Esophagus squamous epithelium (tissue), 5 donors: ENCODE measurements at places on chromosomes 7 and 10.
A peak's percentile ranks its signal among the peaks of the same experiment; 100 is the strongest.

- H3K27ac ChIP-seq: no peak overlapping the region
- H3K4me1 ChIP-seq: no peaks in the 10 kb centered on the region
These were observed 32.9 kb downstream of the ZNF783 start for GRCh38 chr7:149294634-149295480.

DNA sequence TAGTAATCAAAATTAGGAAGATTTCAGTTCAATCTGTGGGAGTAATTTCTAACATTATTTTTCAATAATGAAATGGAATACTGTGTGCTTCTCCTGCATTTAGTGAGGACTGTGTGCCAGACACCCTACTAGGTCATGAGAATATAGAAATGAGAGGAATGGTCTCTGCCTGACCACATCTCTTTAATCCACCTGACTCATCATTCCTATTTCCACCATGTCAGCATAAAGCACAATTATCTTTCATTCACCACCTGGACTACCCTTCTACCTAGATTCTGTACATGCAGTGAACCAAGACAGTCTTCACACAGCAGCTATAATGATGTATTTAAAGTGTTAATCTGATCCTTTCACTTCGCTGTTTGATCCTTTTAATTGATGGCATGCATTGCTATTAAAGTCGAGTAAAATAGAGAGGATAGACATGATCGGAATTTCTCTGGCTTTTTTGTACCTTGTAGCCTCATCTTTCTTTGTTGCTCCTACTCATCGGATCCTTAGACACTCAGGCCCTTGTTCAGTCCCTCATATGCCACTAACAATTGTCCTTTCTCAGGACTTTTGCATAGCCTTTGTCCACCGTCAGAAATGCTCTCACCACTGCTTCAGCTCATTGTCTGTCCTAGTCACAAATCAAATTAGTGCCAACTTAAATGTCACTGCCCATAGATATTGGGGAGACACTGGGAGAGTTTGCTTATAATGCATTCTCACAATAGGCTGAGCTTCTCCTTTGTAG is 1037.1 kb downstream of the REEP3 start:
- no peak overlapping the region for H3K4me3 ChIP-seq
- H3K36me3 ChIP-seq: no peaks in the 10 kb centered on the region
- H3K27ac ChIP-seq: no peak overlapping the region
- H3K27me3 ChIP-seq: no peaks in the 10 kb centered on the region
- no peak for DNase-seq

GRCh38 chr7:4798706-4799235 is 23.3 kb downstream of the AP5Z1 start:
- no peak for DNase-seq
- H3K4me1 ChIP-seq: no peaks in the 10 kb centered on the region
- no peaks in the 10 kb centered on the region for H3K27me3 ChIP-seq
- H3K36me3 ChIP-seq: no peaks in the 10 kb centered on the region
- no peak overlapping the region for H3K4me3 ChIP-seq
- no peak overlapping the region for H3K27ac ChIP-seq

GRCh38 chr10:119250641-119251314 is 43.4 kb downstream of the GRK5 start:
- H3K36me3 ChIP-seq: no peaks in the 10 kb centered on the region
- H3K4me3 ChIP-seq: no peak overlapping the region
- no peak for DNase-seq

DNA sequence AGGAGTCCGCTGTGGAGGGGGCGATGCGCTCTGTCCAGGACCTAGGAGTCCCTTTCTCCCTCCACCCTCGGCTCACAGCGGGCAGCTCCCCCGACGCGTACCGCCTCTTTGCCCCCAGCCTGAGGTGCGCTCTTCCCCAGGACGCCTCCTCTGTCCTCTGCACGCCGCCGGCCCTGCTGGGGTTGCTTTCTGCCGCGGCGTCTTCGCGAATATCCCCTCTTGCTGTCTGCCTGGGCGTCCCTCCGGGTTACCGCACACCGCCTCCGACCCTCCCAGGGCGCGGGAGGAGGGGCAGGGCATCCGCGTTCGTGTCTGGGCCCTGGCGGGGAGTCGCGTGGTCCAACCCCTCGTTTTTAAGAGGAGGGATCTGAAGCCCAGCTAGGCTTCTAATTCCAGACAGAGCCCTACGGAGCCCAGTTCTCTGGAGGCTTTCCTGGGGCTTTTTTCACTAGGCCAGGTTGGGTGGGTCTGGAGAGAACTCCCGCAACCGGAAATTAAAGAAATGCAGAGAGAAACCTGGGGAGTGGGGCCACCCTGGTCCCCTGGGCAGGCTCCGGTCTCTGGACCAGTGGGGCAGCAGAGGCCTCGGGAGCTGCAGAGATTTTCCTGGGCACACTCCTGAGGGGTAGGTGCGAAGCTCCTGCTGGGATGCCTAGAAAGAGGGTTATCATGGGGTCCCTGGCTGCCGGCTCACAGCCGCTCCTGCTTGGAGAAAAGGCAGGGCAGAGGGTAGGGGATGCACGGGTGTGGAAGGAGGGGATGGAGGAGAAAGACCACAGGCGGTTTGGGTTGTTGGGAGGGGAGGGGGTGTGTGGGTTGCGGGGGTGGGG is 166.9 kb downstream of the UBE2H start:
- no peaks in the 10 kb centered on the region for H3K36me3 ChIP-seq
- DNase-seq: no peak
- peaks cover 52% of the 10 kb centered on the region for H3K27me3 ChIP-seq
- H3K4me1 ChIP-seq: peaks cover 51% of the 10 kb centered on the region

DNA sequence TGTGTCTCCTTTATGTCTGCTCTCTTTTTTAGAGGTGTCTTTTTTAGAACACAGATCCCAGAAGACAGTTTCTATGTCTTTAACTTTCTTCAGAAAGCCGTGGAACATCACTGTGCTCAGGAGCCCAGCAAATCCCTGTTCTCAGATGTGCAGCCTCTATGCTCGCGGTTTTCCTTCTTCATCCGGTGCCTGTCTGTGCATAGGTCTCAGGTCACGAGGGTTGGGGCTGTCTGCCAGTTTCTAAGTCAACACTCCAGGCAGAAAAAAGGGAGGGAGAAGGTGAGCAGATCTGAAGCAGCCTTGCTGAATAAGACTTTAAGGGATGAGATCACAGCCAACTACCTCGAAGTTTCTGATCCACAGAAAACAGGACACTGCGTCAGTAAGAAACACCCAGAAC is 68.5 kb downstream of the CRTAC1 start:
- H3K27ac ChIP-seq: no peak overlapping the region
- H3K4me1 ChIP-seq: no peaks in the 10 kb centered on the region
- H3K36me3 ChIP-seq: no peaks in the 10 kb centered on the region
- DNase-seq: no peak
- H3K4me3 ChIP-seq: no peak overlapping the region
- H3K27me3 ChIP-seq: no peaks in the 10 kb centered on the region

- DNase-seq: no peak
- peak overlapping the region; percentile 95 for H3K27ac ChIP-seq
- peaks cover 16% of the 10 kb centered on the region for H3K27me3 ChIP-seq
- peaks cover 22% of the 10 kb centered on the region for H3K4me1 ChIP-seq
- peaks cover 17% of the 10 kb centered on the region for H3K36me3 ChIP-seq
- peak overlapping the region; percentile 81 for H3K4me3 ChIP-seq
These were observed 123.7 kb downstream of the TACC2 start for GRCh38 chr10:122112625-122113160.

DNA sequence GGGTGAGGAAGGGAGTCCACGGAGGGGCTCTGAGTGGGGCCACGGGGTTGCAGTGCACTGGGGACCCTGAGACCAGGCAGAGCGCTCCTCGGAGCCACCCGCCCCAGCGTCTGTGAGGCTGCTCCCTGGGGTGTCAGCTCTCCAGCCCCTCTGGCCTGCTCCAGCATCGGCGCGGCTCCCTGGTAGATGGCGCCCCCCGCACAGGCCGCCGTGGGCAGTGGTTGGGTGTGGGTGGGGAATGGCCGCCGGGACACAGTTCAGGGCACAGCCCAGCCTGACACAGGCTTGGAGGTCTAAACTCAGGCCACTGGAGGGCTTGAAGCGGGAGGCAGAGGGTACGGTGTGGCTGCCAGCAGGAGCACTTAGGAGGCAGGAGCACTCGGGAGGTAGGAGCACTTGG is 222.6 kb upstream of the PPP2R2D start:
- no peak overlapping the region for H3K27ac ChIP-seq
- H3K4me1 ChIP-seq: no peaks in the 10 kb centered on the region
- no peak overlapping the region for H3K4me3 ChIP-seq
- H3K36me3 ChIP-seq: no peaks in the 10 kb centered on the region

- no peak for DNase-seq
- H3K36me3 ChIP-seq: no peaks in the 10 kb centered on the region
- no peaks in the 10 kb centered on the region for H3K4me1 ChIP-seq
- no peaks in the 10 kb centered on the region for H3K27me3 ChIP-seq
- no peak overlapping the region for H3K27ac ChIP-seq
These were observed 10.5 kb downstream of the UBTD1 start for GRCh38 chr10:97509120-97509680.

DNA sequence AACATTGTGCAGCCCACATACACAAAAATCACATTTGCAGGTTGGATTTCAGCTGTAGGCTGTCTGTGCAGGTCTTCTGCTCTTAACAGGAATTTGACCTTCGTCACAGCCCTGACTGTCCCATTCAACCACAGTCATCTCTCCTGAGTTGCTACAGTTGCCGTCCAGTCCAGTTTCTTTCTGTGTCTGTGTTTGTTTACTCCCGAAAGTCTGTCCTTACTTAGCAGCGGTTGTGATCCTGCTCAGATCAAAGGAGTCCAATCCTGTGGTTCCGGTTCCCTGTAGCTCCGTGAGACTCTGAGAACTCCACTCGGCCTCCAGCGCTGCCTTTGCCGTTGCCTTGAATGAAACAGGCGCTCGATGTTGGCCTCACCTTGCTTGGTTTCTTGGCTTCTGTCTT is 111.6 kb upstream of the GATA3 start:
- H3K4me1 ChIP-seq: peaks cover 14% of the 10 kb centered on the region
- no peaks in the 10 kb centered on the region for H3K36me3 ChIP-seq
- no peak for DNase-seq
- no peaks in the 10 kb centered on the region for H3K27me3 ChIP-seq
- no peak overlapping the region for H3K27ac ChIP-seq

- no peaks in the 10 kb centered on the region for H3K36me3 ChIP-seq
- H3K27ac ChIP-seq: no peak overlapping the region
- H3K4me1 ChIP-seq: no peaks in the 10 kb centered on the region
- H3K27me3 ChIP-seq: no peaks in the 10 kb centered on the region
- H3K4me3 ChIP-seq: no peak overlapping the region
- no peak for DNase-seq
These were observed 486 bp upstream of the SORCS1 start for GRCh38 chr10:107164992-107165391.

GRCh38 chr10:96586419-96587263 is at the start of gene TM9SF3:
TSS of gene TM9SF3 (minus strand) at chr10:96587012. CDS start at chr10:96586835, 177 bp downstream.
- H3K27ac ChIP-seq: peak within 1 kb of the TSS; percentile 99
- H3K4me3 ChIP-seq: peak within 1 kb of the TSS; percentile 93
- peak; percentile 70 for DNase-seq
- H3K36me3 ChIP-seq: no peaks in the 10 kb centered on the region
- no peaks in the 10 kb centered on the region for H3K27me3 ChIP-seq

- no peak overlapping the region for H3K4me3 ChIP-seq
- H3K36me3 ChIP-seq: no peaks in the 10 kb centered on the region
- peaks cover 12% of the 10 kb centered on the region for H3K4me1 ChIP-seq
These were observed 68.5 kb downstream of the GNAT3 start for GRCh38 chr7:80443325-80443724.

- no peak for DNase-seq
- H3K36me3 ChIP-seq: no peaks in the 10 kb centered on the region
- no peaks in the 10 kb centered on the region for H3K27me3 ChIP-seq
- H3K4me1 ChIP-seq: peaks cover 8% of the 10 kb centered on the region
These were observed 70.9 kb downstream of the HHEX start for GRCh38 chr10:92760609-92761008.

GRCh38 chr7:45697576-45698136 is 123.5 kb downstream of the ADCY1 start:
- no peaks in the 10 kb centered on the region for H3K36me3 ChIP-seq
- no peaks in the 10 kb centered on the region for H3K27me3 ChIP-seq
- H3K4me3 ChIP-seq: no peak overlapping the region

DNA sequence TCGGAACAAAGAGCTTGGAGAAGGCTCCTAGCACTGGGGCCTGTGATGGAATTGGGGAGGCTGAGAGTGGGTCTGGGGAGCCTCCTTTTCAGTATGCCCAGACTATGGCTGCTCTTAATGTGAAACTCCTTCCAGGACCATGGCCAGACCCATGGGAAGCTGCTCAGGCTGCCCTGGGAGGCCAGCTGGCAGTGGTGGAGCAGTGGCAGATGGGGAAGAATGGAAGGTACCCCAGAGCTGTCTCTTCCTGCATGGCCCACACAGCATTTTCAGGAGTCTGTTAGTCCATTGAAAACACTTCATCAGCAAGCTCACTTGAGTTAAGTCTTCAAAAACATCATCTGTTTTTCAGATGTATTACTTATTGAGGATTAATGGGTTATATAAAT is 18.5 kb downstream of the NACAD start:
- no peak overlapping the region for H3K27ac ChIP-seq
- DNase-seq: no peak
- peaks cover 3% of the 10 kb centered on the region for H3K4me1 ChIP-seq
- no peak overlapping the region for H3K4me3 ChIP-seq
- H3K27me3 ChIP-seq: no peaks in the 10 kb centered on the region
- peaks cover 15% of the 10 kb centered on the region for H3K36me3 ChIP-seq

DNA sequence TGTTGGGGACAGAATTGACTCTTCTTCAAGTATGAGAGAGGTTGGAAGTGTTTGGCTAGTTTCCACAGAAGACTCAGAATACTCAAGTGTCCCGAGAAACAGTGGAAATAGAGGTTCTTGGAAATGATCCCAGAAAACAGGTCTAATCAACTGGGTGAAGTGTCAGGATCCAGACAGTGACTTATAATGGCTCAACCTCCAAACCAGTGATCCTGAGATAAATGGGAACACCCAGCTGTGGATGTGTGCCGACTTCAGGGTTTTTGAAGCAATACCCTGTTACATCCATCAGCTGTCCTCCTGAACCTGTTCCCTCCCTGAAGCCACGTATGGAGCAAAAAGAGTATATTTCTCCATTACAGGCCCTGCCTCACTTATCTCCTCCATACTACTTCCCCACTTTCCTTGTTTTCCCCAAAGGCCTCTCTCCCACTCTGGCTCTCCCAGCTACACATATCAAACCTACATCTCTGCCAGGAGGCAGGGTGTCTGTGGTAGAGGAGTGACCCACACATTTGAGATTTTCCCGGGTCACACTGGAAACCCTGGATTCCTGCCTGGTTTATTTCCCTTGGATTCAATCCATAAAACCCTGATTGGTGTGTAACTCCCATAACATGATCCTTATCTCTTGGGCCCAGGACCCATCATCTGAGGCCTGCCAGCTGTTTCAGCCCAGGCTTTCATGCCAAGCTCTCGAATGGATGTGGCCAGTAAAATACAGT is 17.6 kb upstream of the ELOVL3 start:
- H3K27me3 ChIP-seq: no peaks in the 10 kb centered on the region
- H3K4me1 ChIP-seq: no peaks in the 10 kb centered on the region
- no peak overlapping the region for H3K4me3 ChIP-seq
- H3K27ac ChIP-seq: no peak overlapping the region
- no peak for DNase-seq
- H3K36me3 ChIP-seq: no peaks in the 10 kb centered on the region

DNA sequence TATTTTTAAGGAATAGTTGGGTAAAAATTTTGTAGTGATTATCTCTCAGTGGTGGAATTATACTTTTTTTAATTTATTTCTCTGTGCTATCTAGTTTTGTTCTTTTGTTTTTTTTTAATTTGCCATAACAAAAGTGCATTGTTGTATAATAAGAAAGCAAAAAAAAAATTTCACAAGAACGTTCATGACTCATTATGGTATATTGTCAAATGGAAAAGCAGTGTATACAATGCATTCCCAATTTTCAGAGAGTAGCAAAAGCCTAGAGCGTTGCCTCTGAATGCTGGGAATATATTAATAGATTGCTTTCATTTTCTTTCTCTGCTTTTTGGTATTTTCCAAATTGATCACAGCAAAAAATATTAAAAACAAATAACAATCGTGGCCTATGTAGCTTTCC is 46.3 kb upstream of the GPAM start:
- no peak overlapping the region for H3K4me3 ChIP-seq
- no peaks in the 10 kb centered on the region for H3K27me3 ChIP-seq
- DNase-seq: no peak
- H3K36me3 ChIP-seq: no peaks in the 10 kb centered on the region
- no peak overlapping the region for H3K27ac ChIP-seq
- H3K4me1 ChIP-seq: no peaks in the 10 kb centered on the region
